ENCODE measurements at places on chromosomes 7 and 10.

DNA sequence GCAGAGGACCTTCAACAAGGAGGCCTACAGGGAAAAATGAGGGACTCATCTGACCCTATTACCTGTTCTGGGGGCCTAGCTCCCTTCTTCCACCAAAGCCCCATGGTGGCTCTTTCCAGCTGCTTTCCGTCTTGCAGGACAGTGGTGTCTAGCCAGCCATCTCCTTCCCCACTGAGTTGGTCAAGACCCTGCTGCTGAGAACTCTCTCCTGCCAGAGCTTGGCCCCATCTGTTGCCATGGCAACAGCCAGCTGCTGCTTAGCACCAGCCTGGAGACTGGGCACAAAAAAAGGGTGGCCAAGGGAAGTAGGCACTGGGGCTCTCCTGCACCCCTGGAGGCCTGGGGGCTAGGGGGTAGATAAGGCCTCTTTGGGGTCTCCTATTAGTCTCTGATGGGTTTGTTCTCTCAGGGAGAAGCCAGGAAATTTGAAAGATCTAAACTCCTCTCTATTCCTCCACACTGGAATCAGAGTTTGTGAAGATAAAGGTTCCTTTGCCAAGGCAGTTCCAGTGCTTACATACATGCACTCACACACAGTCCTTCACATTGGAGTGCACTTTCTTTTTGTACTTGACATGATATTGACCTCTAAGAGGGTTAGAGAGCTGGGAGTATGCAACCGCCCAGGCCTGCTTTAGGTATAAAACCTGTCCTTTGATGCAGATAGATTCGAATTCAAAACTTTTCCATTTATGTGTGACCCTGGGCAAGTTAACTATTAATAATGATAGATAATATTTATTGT, 15.8 kb downstream of the TSPAN33 start:
- DNase-seq: no peak

DNA sequence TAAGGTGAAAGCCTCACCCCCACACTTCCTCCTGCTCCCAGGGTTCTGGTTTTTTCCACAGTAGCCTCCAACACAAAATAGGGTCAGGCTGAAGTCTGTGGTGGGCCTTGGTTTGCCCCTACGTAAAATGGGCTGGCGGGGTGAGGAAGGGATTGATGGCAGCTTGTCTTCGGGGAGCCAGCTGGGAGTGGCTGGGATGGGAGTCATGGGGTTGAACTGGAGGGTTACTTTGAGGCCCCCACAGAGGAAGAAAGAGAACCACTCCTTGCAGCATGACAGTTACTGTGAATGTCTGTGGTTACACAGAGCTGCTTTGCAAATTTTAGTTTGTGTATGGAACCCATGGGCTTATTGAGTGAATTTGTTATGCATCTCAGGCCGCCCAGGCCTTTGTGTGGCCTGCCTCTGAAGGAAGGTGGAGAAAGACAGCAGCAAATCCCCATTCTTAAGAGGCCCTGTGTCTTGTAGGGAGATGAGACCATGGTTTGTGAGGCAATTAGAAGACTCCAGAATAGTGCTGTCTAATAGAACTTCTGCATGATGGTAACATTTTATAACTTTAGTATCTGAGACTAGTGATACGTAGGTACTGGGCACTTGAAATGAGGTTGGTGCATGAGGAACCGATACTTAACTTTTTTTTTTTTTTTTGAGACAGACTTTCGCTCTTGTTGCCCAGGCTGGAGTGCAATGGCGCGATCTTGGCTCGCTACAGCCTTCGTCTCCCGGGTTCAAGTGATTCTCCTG, 8.1 kb downstream of the TRIM8 start:
- DNase-seq: no peak

DNA sequence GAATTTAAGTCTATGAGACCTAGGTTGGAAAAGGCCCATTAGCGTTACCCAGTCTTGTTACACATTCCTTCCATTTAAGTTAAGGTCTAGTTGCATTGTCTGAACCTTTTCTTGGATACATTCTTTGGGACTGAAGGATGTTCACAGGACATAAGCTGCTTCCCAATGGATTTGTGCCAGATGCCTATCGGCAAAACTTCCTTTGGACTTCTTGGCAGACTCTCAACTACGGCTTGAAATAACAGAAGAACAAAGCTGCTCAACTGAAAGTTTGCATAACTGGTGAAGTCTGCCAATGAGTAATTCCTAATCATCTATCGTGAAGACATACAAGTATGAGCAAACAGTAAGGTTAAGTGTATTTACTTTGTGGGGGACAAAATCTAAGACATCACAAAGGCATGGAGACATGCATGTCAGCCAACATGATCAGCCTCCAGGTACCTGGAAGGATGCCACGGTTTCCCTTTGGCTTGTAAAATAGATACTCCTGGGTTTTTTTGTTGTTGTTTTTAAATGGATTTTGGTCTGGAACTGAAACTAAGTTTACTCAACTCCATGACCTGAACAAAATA, 35.4 kb downstream of the MALSU1 start:
- DNase-seq: no peak

DNA sequence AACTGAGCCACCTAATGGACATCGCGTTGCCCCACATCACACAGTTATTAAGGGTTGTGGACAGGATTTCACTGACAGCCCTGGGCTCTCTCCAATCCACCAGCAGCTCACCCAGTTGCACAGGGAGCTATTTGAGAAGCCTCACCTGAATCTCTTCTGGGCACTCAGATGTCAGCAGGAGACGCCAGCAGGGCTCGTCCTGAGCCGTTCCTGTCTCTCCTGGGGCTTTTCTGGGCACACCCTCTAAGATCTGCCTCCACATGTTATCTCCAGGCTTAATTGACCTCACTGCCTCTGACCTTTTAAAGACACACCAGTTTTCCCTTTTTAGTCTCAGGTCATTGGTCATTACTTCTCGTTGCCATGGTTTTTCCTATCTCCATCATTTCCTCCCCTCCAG, 63.0 kb downstream of the GRID1 start:
- no peak for DNase-seq

GRCh38 chr10:123759501-123760031, 93.4 kb downstream of the GPR26 start:
- DNase-seq: peak; percentile 19

GRCh38 chr7:77940647-77941046, 142.1 kb downstream of the PHTF2 start:
- DNase-seq: peak; percentile 19

DNA sequence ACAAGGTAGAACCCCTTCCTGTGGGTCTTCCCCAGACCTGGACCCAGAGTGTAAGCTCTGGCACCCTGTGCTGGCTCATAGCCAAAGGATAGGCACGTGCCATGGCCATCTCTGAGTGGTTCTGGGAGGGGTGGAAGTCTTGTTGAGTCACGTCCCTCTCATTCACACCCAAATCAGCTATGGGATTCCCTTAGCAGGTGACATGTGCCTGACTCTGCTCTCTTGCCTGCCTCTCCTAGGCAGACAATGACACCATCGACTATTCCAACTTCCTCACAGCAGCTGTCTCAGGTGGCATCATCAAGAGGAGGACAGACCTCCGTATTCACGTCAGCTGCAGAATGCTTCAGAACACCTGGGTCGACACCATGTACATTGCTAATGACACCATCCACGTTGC, 59.8 kb downstream of the C10orf120 start:
- DNase-seq: no peak

DNA sequence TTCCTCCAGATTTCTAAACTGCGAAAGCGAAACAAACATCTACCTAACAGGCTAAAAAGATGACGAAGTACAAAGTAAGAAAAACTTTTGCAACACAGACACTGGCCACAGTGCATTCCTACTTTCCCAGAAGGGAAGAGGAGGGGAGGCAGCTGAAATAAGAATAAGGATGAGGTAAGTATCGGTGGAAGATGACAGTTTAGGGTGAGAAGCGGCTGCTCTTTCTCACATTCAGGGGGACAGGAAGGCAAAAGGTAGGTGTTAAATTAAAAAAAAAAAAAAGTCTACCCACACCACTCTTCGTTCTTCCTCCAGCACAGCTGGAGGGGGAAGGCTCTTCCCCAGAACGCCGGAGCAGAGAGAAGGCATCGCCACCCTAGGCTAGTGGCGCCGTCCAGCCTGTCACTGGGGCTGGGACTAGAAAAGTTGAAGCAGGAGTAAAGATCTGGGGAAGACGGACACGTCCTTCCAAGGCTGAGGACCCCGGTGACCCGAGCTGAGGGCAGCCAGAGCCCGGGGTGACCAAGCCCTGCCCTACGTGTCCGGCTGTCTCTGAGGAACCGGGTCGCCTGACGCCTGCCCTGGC, 846 bp downstream of the DNAJC1 start:
- peak; percentile 51 for DNase-seq

DNA sequence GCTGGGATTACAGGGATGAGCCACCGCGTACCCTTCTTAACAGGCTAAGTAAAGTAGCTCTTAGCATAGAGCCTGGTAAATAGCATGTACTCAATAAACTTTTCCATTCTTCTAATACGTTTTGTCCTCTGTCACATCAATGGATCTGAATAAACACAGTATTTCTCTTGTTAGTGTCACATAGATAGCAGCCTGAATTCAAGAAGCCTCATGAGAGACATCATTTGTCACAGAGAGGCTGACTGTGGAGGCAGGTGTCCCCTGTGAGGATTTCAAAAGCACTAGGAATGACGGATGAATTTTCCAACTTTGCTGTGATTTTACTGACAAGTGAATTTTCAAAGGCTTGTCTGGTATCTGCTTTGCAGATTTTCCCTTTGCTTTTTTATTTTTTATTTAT, 82.6 kb upstream of the CDC14C start:
- DNase-seq: no peak

GRCh38 chr10:113997428-113997827, 46.2 kb upstream of the ADRB1 start:
- DNase-seq: no peak

DNA sequence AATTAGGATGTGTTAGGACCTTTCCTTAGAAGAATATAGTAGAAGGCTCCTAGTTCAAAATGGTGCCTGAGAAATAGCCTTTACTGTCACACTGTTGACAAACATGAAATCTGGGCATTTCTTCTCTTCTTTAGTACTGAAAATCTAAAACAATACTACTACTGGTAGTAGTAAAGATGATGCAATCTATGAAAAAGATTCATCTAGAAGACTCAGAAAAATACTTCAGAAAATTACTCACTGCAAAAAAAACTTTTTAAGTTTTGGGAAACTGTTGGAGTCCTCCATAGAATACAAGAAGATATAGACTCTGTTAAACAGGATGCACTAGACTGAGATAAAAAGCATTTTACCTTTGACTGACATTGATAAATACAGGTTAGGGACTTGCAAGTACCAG, 67.1 kb downstream of the NRF1 start:
- no peak for DNase-seq

DNA sequence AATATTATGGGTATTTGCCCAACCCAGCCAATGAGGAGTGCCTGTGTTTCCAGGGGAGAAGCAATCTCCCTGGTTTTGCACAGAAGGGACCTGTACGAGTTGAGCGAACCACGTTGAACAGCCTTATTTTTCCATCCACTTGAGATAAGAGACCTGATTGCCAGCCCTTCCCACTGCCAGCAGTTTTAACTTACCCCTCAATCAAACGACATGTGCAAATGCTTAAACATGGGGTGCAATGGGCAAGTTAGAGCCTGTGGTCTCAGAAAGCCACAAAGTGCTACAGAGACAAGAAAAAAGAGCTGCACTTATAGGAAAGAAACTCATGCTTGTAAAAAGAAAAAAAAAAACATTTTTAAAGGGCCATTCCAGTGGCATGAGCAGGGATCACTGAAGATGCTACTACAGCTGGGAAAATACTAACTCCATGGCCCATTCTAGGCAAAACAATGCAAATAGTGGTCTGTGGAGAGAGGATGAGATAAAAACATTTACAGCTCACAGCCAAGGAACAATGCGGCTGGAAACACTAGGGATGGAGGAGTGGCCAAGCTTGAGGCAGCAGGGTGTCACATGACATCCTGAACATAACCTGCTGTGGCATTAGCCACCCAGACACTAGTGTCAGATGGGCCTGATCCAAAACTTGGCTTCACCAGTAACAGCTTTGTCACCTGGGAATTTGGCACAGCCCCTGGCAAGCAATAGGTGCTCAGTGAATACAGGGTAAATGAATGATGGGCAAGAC, 162.8 kb downstream of the ELMO1 start:
- no peak for DNase-seq

GRCh38 chr10:2619916-2620315, 447.4 kb upstream of the PFKP start:
- DNase-seq: no peak

GRCh38 chr7:42991913-42992591, 59.9 kb downstream of the MRPL32 start:
- peak; percentile 7 for DNase-seq

DNA sequence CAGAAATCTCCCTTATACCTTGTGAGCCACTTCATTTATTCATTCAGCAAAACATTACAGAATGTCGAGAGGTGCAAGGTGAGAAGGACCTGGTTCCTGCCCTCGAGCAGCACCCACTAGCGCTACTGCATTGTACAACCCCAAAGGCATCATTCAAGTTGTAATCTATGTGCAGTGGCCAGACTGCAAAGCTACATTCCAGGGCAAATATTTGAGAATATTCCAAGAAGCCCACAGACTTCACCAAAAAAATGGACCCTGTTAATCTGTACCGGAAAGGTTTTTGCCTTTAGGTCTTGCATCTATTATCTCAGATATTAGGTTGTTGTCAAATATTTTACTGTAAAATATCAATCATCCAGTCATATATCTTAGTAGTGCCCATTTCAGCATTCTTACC, 295.4 kb upstream of the FZD1 start:
- DNase-seq: no peak

- DNase-seq: no peak
These were observed 629.3 kb upstream of the NRP1 start for GRCh38 chr10:33963729-33964128.

DNA sequence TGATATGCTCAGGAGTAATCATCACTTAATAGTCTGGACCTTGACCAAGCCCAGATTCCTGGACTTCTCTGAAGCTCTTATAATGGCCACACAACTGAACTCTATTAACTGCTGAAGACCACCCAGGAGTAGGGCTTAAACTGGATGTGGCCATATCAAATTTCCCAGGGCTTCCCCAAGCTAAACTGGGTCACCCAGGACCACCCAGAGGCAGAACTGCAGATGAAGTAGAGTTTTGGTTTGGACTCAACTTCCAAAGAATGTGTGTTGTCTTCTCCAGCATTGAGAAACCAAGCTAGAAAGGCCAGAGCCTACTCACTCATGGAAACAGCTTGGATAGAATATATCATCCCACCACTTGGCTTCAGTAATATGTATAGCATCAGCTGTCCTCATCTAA, 358.2 kb upstream of the MEOX2 start:
- DNase-seq: no peak

All from ELF-1 (cell line).